ENCODE measurements at places on chromosomes 1 and 21.

DNA sequence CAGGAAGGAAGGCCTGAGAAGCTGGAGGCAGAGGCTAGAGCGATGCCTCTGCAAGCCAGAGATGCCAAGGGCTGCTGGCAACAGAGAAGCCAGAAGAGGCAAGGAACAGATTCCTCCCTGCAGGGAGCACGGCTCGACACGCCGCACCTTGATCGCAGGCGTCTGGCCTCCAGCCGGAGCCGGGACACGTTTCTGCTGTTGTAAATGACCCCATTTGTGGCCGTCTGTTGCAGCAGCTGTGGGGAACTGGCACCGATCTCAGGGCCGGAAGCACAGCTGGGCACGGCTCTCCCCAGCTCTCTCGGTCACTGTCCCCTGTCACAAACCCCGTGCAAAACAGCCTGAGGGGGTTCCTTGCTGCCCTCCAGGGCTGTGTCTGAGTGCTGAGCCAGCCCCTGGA lies 59.6 kb downstream of the SIK1 start:
- no peak for DNase-seq

GRCh38 chr1:33618636-33619035 lies 146.2 kb downstream of the ZSCAN20 start:
- no peak for DNase-seq

- DNase-seq, result peak; percentile 71
These were observed 380.5 kb upstream of the CAMK1G start for GRCh38 chr1:209202830-209203532.

DNA sequence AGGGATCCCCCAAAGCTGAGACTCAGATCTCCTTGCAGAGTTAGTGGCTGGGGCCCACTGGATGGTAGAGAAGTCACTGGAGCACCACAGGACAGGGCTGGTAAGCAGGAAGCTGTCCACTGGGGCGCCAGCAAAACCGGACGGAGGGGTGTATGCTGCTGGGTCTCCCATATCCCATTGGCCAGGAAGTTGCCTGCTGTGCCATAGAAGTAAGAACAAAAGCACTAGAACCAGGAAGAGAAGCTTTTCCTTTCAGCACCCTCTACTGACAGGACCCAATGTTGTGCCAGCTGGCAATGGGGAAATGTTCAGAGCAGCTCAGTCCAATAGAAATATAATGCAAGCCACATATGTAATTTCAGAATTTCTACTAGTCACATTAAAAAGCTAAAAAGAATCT lies 146.6 kb downstream of the SPATA46 start:
- peak; percentile 9 for DNase-seq

DNA sequence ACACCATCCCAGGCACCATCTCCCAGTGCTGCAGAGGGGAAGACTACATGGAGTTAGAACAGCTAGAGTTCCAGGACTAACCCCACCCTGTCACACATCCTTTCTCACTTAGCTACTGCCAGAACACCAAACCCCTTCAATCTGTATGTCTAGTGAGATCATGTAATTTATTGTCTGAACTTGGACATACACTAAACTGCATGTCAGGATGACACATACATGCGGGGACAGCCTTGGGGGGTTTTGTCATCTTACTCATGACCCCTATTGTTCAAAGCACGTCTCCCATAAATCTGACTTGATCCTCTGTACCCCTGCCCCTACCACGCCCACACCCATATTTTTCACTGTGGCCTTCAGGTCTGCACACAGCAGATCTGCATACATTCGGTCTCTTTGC lies 71.3 kb downstream of the GABPA start:
- no peak for DNase-seq

DNA sequence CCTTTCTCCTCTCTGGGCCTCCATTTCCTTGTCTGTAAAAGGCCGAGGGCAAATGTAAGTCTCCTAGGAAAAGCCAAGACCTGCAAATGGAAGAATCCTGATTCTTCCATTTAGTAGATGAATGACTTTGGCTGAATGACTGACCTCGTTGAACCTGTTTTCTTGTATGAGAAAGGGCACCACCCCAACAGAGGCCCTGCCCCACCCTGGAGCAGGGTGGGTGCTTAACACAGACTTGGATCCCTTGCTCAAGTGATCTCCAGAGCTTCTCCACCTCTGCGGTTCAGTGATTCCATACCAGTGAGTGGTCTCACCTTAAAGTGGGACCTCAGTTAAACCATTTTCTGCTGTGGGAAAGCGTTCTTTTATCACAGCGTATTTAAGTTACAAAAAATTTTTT lies 39.0 kb upstream of the GUCA2B start:
- no peak for DNase-seq

DNA sequence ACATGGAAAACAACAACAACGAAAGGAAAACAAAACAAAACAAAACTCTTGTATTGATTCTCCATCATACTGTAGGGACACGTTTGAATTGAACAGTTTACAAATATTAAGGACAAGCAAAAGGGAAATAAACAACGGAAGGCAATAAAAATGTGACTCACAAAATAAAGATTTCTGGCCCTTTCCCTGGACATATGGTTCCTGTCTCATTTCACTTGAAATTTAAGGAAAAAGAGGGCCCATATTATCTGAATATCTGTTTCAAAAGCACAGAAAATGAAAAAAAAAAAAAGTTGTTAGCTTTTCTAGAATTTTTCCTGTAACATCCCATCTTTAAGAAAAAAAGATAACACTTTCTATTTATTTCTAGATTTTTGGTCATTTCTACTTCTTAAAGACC lies 3.6 kb upstream of the PKN2 start:
- no peak for DNase-seq

DNA sequence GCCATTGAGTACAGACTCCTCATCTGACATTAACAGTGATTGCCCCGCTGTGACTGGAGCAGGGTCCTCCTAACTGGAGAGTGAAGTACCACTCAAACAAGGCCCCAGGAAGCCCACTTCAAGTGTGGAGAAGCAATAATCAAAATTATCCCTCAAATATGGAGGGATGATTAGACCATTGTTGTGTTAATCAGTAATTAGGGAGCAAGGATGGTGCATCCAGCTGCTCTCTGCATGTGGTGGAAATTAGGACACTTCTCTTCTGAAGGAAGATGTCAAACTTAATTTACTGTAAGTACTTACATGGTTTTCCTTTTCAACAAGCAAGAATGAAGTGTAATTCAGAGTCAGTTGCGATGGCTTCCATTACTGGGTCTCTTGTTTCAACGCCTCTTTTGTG lies 3.4 kb upstream of the ZP4 start:
- DNase-seq, result no peak

DNA sequence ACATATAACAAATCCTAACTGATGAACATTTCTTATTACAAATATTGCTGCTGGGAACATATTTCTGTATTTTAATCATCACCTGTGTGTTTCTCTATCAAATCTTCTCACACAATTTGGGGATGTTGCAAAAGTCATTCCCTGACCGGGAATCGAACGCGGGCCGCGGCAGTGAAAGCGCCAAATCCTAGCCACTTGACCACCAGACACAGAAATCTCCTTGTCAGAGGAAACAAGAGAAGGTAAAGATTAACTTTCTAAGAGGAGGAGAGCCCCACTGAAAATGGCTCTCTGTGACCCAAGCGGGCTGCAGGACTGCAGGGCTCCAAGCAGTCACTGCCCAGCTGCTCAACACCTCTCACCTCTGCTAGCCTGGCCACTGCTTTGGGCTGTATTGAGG lies 304.9 kb downstream of the FAM72C start:
- no peak for DNase-seq

GRCh38 chr1:156970017-156970416 lies 49.6 kb downstream of the LRRC71 start:
- no peak for DNase-seq

DNA sequence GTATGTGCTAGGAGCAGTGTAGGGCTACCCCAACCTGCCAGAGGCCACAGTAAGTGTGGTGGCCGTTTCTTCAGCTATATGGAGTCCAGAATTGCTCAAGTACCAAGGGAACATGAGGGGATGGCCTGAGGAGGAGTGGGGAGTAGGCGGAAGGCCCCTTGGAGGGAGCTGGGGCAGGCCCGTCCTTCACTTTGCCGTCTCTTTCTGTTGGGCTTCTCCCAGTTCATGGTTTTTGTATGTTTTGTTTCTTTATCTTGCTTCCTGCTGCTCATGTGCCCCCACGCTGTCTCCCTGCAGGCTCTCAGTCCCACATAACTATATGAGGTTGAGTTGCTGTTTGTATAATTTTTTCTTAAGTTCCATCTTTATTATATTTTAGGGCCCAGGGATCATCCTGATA lies 5.9 kb upstream of the DPH2 start:
- no peak for DNase-seq

GRCh38 chr1:153881751-153882150 lies 41.0 kb downstream of the GATAD2B start:
- DNase-seq, result no peak

GRCh38 chr21:29215709-29216108 lies 83.0 kb upstream of the BACH1 start:
- no peak for DNase-seq

DNA sequence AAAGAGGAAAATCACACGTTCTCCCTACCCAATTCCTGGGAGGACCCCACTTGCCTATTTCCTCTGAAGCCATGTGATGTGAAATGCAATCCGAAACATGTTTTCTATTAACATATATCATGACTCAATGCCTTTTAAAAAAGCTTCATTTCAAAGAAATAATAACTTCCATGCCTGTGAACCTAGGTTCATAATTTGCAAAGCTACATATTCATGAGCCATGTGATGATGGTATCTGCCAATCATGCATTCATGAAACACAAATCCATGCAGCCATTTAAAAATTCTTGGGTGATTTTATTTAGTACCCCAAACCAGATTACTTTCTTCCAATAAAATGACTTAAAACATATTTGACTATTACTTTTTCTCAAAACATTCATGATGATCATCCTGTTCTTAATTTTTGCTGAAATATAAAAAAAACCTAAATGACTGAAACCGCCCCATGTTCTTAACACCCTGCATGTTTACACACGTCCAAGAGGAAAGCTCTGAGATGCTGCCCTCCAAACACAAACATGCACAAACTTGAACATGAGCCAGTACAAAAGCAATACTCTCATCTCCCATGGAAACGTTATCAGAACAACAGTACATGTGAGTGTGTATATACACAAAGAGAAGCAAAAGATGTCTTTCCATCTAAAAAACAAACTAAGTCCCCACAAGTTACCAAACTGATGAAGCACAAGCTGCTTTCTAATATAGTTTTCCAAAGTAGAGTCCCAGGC lies 140.1 kb downstream of the TGFBR3 start:
- DNase-seq, result no peak

- peak; percentile 74 for DNase-seq
These were observed 11.7 kb upstream of the CD55 start for GRCh38 chr1:207309745-207310273.

- DNase-seq, result no peak
These were observed 63.2 kb downstream of the WNT9A start for GRCh38 chr1:227884370-227885134.

GRCh38 chr1:164783778-164784555 lies 225.0 kb downstream of the PBX1 start:
- DNase-seq, result no peak

- no peak for DNase-seq
These were observed 45.0 kb upstream of the BCL10 start for GRCh38 chr1:85321237-85321964.

- no peak for DNase-seq
These were observed 11.0 kb upstream of the PLA2G2C start for GRCh38 chr1:20197329-20197791.

GRCh38 chr1:205533748-205534443 lies 29.4 kb downstream of the CDK18 start:
- DNase-seq, result no peak

DNA sequence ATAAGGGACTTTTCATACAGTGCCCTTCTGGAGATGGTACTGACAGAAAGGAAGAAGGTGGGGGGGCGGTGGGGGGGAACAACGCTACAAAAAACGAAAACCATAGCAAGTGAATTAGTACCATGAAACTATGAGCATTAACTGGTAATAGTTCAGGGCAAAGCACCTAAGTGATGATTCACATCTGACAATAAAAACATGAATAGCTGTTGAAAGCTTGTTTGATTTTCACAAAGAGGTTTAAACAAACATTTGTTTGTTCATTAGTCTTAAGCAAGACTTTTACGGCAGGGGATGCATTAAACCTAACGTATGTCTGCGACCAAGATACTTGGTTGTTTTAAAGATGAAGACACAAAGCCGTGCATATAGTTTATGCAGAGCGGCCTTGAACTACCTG lies 177.5 kb downstream of the LMO4 start:
- no peak for DNase-seq

DNA sequence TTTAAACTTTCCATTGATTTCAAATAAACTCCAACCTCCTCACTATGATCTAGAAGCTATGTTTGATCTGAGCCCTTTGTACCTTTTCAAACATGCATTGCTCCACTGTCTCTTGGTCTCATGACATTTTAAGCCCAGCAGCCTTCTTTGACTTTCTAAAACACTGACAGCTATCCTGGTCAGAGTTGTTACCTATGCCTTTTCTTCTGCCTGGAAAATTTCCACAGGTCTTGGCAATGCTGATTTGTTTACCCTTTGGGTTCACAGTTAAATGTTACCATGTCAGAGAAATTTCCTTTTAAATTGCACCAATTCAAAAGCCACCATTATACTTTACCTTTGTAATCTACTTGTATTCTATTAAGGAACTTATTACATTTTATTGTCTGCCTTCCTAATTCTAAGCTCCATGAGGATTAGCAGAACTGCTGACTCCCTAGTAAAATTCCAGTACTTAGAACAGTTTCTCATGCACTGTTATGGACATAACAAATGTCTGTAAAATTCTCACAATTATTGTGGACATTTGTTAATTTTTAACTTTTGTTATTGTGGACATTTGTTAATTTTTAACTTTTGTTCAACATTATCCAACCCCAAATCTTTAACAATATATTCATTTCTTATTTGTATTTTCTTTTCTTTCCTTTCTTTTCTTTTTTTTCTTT lies 1064.4 kb downstream of the NCAM2 start:
- no peak for DNase-seq

DNA sequence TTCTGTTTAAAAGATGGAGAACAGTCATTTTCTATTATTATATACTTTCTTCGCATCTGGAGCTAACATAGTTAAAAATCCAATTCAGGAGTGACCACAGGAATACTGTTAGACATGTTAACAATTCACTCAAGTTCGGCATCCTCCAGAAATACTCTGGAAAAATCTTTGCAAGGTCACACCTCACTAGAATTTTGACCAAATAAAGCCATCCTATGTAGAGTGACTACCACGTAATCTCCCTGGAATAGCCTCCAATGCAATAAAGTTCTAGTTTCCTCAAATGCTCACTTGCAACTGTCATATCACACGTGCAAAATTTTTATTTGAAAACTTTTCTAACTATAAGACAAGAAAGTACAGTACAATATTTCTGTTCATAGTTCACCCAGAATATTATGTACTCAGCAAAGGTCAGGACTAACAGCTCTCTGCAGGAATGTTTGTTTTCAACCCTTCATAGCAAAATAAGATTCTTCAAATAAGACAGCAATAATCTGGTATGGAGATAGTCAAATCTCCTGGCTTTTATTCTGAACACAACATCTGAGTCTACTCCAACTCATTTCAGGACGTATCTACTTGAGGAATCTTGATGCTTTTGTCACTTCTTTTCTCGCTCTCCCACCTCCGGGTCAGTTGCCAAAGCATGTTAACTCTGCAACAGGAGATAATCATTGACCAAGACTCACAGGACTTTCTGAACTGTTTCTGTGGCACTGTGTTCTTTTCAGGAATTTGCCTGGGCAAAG lies 82.6 kb downstream of the GDAP2 start:
- no peak for DNase-seq

All from A549 (cell line).